ENCODE measurements at places on chromosomes 7 and 10.
A peak's percentile ranks its signal among the peaks of the same experiment; 100 is the strongest.

- no peak for DNase-seq
These were observed 13.2 kb upstream of the CNOT4 start for GRCh38 chr7:135523146-135523545.

GRCh38 chr10:5509691-5510090, 10.3 kb upstream of the CALML5 start:
- no peak for DNase-seq

- peak; percentile 59 for DNase-seq
These were observed 89.5 kb downstream of the ANK3 start for GRCh38 chr10:60299961-60300883.

DNA sequence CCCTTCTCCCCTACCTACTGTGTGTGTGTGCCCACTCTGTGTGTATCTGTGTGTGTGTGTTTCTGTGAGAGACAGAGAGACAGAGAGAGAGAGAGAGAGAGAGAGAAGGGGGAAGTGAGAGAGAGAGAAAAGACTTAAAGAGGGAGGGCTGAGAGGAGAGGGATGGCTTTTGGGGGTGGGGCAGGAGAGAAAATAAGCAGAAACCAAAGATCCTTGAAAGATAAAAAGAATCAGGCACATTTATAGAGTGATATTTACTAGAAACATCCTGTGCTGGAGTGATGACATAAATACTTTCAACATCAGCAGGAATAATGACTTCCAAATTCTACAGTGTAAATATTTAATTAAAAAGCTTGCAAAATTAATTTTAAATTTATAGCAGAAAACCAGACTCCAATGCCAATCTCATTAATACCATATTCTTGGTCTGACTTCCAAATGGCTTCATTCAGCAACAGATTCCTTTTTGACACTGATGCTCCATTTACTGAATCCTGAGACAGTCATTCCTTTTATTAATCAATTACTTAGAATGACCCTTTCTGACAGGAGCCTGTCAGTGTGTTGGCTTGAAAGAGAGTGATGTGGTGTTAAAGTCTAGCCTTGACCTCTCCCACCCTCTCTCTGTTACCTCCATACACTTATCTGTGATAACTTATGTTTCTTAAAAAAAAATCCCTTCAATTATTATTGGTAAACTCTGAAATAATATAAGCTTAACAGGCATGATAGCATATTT, 41.7 kb upstream of the WNT2 start:
- no peak for DNase-seq

DNA sequence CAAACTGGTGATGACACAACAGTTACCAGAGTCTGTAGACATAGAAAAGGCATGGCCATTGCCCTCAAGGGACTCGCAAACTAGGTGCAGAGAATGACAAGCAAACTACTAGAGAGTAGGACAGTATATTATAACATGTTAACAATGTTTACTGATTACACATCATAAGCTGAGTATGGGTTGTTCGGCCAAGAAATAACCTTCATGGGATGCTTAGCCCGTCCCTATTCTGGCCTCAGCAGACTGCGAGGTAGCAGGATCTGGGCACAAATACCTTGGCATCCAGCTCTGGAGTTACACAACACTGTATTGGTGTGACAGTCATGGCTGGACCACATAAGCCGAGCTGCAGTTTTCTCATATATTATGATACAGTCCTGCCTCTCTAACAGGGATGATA, 51.4 kb downstream of the ABCB4 start:
- no peak for DNase-seq

DNA sequence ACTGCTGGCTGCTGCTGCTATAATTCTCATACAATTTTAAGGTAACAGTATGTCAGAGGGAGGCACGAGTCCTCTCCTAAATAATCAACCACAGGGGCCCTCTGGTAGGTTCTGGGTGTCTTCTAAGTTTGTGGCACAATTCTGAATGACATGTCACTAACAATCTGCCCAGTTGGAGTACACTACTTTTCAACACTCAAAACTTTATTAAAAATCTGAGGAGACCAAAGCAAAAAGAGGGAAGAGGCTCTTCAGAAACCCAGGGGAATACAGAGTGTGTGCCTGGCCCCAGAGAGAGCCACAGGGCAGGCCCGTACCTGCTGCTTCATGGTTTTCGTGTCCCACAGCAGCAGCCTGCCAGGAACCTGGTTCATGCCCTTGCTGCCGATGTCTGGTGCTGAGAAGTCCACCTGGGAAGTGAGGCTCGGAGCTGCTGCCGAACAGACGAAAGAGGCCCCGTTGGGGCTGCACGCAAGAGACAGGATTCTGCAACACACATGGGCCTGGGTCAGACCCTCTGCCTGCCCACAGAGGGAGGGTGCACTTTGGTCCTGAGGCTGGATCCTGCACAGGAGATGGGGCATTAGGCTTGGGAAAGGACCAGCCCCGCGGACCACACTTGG, 18.3 kb downstream of the WDR91 start:
- DNase-seq, result no peak

GRCh38 chr7:126493801-126494200, 758.9 kb downstream of the GRM8 start:
- no peak for DNase-seq

- DNase-seq, result peak; percentile 73
These were observed at the start of gene ASB13 for GRCh38 chr10:5666008-5666840. Gene ASB13, minus strand, starts transcription at chr10:5666595. Its CDS starts 44 bp downstream, at chr10:5666551.

- DNase-seq, result no peak
These were observed 288.9 kb upstream of the SEMA3C start for GRCh38 chr7:81207801-81208200.

- DNase-seq, result no peak
These were observed 65.4 kb upstream of the APBB1IP start for GRCh38 chr10:26372513-26373354.

- DNase-seq, result no peak
These were observed 738 bp upstream of the NCAPG2 start for GRCh38 chr7:158705234-158705850.

DNA sequence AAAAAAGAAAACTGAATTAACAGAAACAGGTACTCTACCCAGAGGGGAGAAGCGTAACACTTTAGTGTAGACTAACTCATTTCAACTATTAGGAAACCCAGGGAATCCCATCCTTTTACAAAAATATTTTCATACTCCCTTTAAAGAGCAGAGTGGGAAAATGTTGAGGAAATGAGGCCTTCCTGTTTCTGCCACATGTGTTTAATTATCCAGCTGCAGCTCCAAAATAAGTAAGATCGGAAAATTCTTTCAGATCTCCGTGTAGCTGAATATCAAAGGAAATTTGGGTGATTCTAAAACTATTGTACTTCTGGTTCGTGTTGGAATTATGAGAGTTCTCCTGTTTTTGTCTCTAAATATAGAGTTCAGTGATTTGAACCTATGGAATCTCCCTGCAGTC, 58.0 kb upstream of the CAV2 start:
- DNase-seq, result no peak

DNA sequence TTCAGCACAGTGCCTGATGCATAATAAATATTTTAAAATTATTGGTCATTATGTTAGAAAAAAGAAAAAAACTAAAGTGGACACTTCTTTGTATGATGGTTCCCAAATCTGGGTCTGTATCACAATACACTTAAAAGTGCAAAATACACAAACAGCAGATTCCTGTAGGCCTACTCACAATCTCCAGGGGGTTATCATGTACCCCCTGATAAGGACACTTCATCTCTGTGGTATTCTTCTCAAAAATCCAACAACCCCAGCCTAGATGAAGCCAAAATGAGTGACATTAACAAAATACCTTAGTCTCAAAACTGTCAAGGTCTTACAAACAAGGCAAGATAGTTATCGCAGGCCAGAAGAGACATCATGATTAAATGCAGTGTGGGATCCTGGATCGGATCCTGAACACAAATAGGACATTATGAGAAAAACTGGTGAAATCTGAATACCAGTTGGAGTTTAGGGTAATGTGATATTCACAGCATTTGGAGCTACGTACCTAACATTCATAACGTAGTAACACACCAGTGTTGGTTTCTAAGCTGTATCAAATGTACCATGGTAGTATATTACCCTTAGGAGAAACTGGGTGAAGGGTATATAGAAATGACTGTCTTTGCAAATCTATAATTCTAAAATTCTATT, 45.2 kb downstream of the NSUN6 start:
- no peak for DNase-seq

GRCh38 chr7:77284005-77284404, 84.4 kb upstream of the FGL2 start:
- no peak for DNase-seq

DNA sequence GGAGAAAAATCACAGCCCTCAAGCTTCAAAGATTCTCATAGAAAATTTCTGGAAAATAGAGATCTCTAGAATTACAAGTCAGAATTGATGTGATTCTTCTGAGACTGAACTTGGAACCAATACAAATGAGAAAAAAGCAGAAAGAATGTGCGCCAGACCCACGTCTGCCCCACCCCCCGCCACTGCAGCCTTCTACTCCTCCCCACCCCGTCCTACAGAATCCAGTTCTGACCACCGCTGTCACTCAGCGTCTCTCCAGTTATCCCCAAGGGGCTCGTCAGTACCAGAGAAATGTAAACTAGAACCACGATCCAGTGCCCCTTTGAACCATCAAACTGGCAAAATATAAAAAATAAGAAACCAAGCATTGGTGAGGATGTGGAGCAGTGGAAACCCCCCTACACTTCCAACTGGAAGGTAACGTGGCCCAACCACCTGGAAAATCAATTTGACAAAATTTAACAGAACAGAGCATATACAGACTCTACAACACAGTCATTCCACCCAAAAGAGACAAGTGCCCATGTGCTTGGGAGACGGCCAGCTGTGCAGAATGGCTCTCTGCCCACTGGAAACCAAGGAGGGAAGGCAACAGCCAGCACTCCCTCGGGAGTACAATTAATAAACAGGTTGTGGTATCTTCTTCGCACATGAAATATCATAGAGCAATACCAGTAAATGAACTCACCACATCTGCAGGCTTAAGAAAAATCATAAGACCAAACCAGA, 397.9 kb downstream of the TNS3 start:
- DNase-seq, result no peak

DNA sequence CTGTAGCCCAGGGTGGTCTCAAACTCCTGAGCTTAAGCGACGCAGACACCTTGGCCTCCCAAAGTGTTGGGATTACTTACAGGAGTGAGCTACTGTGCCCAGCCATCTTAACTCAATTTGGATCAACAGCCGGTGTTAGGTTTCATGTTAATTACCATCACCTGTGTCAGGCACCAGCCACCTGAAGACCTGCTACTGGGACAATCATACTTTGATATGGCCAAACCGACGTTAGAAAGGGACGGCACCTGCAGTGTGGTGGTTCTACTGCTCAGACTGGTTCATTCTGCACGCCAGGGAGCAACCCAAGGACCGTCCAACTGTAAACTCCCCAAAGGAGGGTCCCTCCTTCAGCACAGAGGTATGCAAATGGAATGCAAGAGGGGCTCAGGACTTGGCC, 74.2 kb upstream of the CYTH3 start:
- DNase-seq, result no peak

- DNase-seq, result no peak
These were observed 20.1 kb upstream of the CYP3A5 start for GRCh38 chr7:99699946-99700345.

DNA sequence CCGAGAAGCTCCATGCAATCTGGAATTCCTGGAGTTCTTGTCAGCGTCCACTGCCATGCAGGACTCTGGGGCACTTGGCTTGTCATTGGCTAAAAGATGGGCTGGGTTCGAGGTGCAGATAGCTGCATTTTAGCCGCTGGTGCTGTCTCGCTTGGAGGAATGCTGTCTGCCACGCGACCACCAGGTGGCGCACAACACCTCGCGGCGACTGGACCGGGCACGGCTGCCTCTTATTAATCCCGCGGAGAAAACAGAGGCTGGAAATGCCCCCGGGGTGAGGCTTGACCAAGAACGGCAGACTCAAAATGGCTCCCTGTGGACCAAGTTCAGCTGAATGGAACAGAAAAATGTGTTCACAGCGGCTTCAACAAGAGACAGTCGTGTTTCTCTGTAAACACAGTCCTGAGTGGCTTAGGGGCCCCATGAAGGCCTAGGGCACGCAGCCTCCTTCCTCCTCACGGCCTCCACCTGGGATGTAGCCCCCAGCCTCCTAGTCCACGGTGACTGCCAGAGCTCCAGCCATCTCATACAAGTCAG, 46.2 kb downstream of the AOC1 start:
- DNase-seq, result peak; percentile 81

DNA sequence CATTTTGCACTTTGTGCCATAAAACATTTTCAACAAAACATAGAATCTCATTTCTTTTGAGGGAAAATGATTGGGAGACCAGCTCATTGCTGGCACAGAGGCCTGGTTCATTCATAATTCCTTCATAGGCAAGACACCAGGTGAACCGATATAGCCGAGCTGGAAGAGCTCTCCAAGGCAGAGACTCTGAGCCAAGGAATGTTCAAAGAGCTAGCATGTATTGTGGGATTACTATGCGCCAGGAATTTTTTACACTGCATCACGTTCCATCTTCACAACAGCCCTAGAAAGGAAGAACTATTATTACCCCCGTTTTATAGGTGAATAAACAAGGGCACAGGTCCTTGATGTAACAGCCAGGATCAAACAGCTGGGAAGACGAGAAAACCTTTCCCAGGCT, 2.1 kb upstream of the IL6 start:
- DNase-seq, result no peak

DNA sequence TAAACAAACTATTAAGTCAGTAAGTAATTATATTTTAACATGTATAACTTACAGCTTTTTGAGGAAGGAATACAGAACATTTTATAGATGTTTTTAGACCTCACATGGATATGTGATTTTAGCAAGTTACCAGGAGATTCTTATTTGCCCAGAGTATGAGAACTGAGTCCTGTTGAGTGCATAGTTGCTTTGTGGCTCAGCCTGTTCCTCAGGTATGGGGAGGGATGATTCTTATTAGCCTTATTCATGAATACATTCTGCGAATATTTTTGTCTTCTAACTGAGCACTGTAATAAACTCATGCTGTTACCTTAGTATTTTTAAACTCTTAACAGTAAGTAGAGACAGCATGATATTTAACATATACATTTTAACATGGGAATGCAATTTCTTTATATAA, 17.9 kb downstream of the BTAF1 start:
- DNase-seq, result no peak

GRCh38 chr7:85156661-85157208, 30.1 kb downstream of the SEMA3D start:
- DNase-seq, result no peak

DNA sequence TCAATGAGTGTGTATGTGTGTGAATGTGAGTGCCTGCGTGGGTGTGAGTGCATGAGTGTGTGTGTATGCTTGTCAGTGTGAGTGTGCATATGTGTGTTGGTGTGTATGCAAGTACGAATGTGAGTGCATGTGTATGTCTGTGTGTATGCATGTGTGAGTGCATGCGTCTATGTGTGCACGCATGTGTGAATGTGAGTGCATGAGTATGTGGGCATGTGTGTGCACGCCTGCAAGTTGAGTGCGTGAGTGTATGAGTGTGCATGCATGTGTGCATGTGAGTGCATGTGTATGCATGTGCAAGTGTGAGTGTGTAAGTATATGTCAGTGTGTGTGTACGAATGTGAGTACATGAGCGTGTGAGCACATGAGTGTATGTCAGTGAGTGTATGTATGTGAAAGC, 399.6 kb downstream of the PLXNA4 start:
- no peak for DNase-seq

All from heart right ventricle (tissue), 16 donors.